ENCODE measurements at places on chromosomes 6 and 20.
A peak's percentile ranks its signal among the peaks of the same experiment; 100 is the strongest.

DNA sequence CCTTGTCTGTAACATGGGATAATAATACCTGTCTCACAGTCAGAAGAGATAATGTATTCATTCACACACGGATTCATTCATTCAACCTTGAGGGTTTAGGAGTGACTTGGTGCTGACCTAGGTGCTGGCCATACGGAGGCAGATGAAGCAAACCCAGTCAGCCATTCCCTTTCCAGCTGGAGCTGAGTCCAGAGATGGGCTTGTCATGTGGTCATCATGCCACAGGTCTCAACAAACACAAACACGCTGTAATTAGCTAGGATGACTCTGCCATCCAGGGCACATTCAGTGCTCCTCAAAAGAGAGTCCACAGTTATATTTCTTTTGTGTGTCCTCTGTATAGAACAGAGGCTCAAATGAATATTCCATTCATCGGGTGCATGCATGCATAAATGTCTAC, 19.5 kb upstream of the PRELID3B start:
- no peak for DNase-seq

DNA sequence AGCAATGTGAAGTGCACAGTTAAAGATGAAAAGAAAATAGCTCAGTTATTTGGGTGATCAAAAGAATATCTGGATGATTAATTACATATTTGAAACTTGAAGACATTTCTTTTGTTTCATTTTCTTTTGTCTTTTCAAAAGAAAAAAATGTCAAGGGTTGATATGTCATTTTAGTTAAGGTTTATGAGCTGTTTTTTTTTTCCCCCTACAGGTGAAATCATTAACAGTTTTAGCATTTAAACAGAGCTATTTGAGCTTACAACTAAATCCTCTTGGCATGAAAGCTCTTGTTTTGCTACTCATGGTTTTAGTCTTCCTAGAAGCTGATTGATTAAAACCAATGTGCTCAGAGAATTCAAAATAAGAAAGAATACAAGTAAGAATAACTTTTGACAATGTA, 887.3 kb downstream of the PHF3 start:
- no peak for DNase-seq

- no peak for DNase-seq
These were observed 77.3 kb upstream of the KIF25 start for GRCh38 chr6:167920165-167920564.

GRCh38 chr20:14932040-14932439, 594.6 kb upstream of the FLRT3 start:
- DNase-seq, result no peak

DNA sequence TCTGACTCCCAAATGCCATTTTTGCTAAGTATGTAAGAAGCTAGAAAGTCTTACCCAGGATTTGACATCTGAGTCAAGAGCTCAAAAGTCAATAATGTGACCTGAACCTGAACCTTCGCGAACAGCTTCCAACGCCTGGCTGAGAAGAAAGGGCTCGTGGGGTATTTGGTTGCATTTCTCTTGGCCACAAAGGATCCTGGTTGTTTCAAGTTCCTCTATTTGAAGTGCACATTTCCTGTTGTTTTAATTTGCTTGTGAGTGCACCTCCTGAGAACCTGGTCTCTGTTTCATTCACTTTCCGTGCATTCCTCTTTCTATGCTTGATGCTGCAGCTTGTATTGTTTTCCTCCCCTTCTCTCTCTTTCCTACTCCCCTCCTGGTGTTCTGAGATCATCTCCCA, 212.5 kb downstream of the FOXA2 start:
- DNase-seq, result no peak

GRCh38 chr6:52420668-52421358, 671 bp downstream of the EFHC1 start:
- peak; percentile 84 for DNase-seq

DNA sequence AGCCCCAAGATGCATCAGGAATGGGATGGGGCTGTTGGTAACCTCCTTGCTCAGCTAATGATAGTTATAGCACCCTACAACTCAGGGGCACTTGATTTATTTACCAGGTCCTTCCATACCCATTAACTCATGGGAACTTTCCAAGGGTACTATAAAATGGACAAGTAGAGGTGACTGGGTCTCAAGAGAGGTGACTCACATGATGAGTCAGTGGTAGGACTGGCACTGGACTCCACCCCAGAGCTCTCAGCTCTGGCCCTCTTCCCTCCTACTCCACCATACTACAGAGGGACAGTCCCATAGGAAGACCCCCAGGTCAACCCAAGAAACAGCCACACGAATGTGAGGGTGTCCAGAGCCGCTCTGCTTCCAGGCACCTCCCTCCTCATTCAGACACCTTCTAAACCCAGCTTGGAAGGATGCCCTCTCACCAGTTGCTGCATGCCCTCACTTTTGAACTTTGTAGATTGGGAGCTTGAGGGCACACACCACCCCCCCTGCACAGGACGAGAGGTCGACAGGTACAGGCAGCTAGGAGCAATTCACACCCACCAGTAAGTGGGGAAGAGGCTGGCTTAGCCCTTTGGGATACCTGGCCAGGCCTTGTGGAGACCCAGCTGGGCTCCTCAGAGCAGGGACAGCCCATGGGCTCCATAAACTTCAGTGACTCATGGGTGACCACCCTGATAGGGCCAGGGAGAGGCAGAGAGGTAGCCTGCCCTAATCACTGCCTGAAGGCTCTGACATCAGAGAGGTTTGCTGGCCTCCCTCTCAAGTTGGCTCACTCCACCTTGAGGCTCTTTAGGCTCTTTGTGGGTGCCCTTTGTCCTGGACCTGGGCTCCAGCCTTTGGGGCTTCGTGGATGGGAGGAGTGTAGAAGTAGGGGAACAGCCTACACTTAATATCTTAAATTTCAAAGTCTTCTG, 81.6 kb upstream of the MLN start:
- DNase-seq, result no peak

GRCh38 chr20:10511509-10512251, 76.6 kb downstream of the SLX4IP start:
- no peak for DNase-seq

GRCh38 chr6:5012519-5012918, 8.7 kb upstream of the RPP40 start:
- DNase-seq, result no peak

- no peak for DNase-seq
These were observed 52.4 kb downstream of the GMDS start for GRCh38 chr6:2192976-2193375.

GRCh38 chr6:25898289-25898977, 24.4 kb upstream of the SLC17A3 start:
- no peak for DNase-seq
